Muscle of back (tissue), 13 donors: ENCODE measurements at places on chromosomes 1 and 21.

DNA sequence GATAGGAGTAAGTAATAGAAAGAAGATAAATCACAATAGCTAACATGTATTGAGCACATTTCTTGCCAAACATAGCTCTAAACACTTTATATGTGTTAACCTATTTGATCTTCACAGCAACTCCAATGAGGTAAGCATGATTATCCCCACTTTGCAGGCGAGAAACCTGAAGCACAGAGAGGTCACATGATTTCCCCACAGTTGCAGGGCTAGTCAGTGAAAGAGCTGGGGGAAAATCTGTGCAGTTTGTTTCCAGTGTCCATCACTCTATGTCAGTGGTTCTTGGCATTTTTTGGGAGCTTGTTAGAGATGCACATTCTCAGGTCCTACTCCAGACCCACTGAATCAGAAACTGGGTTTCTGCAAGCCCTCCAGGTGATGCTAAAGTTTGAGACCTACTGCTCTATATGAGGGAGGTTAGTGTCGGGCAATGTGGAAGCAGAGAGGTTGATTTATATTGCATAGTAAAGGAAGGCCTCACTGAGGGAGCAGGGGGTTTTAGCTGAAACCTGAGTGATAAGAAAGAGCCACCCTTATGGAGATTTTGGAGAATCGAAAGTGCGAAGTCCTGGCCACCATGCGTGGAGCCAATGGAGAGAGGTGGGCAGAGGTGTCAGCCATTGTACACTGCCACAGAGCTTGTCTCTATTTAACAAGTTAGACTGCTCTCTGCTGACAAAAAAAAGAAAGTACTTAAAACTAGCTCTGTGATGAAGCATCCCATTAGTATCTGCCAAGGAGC lies 20.9 kb downstream of the MCOLN3 start:
- no peak for DNase-seq

DNA sequence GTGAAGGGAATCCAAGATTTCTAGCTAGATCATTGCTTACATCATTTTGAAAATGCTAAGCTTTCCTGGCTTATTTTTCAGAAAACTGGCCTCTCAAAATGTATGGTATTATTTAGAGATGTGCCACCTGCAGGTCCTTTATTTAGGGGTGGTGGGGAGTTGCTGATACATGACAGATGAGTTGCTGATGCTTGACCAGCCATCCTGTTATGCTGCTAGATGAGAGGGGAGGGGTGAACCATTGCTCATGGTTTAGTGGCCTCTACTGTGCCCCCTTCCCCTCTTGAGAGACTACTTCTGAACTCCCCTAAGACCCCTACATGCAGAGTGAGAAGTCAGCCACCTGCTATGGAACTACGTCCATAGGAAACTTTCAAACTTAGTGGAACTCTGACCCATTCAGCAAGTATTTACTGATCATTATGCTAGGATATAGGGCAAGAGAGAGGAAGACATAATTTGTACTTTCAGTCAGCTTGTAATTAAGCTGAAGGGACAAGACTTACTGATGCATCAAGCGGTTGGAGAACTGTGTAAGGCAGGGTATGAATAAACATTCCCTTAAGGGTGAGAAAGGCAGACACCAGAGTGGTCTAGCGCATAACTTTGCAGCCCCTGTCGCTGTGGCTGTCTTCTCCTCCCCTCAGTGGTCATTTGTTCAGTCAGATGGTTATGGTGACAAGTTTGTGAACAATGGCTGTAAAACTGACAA lies 34.6 kb downstream of the SLAMF6 start:
- DNase-seq = no peak

DNA sequence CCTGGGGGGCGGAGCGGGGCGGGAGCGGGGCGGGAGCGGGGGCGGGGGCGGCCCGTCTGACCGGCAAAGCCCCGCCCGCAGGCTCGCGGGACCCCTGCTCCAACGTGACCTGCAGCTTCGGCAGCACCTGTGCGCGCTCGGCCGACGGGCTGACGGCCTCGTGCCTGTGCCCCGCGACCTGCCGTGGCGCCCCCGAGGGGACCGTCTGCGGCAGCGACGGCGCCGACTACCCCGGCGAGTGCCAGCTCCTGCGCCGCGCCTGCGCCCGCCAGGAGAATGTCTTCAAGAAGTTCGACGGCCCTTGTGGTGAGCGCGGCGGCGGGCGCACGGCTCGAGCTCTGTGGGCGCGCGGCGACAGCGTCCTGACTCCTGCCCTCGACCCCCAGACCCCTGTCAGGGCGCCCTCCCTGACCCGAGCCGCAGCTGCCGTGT lies 21.2 kb downstream of the AGRN start:
- DNase-seq = no peak

DNA sequence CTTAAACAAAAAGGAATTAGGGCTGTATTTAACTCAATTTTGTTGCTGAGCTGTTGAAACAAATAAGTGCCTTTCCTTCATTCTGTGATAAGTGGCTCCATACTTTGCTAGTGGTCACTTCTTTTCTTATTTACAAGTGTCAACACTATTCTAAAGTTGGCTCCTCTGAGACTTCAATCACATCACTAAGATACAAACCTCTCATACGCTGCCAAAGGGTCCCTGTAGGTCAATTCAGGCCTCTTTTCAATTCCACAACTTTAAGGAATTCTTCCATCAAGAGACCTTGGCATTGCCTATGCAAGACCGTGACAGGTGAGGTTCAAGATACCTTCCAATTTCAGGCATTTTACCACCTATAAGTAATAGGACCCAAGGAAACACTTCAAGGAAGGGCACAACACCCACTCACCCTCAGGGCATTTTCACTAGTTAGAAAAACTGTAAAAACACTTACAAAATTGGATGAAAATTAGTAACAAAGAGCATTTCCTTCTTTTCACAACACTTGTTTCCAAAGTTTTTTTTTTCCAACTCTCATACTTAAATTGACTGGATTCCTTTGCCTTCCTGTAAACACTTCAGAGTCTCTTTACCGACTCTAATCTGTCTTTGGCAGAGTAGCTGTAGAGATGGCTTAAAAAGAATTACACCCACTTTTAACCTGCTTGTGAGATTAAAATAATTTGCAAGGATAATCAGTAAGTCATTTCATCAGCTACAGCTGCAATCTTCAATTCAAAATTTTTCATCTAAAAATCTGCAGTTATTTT lies 24.5 kb downstream of the SERBP1 start:
- no peak for DNase-seq

DNA sequence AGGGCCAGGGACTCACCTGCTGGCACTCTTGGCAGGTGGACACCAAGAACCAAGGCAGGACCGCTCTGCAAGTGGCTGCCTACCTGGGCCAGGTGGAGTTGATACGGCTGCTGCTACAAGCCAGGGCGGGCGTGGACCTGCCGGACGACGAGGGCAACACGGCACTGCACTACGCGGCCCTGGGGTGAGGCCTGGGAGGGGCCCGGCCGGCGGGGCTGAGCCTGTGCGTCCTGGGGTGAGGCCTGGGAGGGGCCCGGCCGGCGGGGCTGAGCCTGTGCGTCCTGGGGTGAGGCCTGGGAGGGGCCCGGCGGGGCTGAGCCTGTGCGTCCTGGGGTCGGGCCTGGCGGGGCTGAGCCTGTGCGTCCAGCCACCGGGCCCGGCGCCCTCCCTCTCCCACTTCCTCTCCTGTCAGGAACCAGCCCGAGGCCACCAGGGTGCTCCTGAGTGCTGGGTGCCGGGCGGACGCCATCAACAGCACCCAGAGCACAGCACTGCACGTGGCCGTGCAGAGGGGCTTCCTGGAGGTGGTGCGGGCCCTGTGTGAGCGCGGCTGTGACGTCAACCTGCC lies 4.6 kb upstream of the MMP23B start:
- DNase-seq = no peak

- no peak for DNase-seq
Measured at GRCh38 chr1:194309269-194309668, 1122.9 kb upstream of the B3GALT2 start.

GRCh38 chr21:15050568-15051377 lies 14.0 kb downstream of the NRIP1 start:
- DNase-seq = no peak

DNA sequence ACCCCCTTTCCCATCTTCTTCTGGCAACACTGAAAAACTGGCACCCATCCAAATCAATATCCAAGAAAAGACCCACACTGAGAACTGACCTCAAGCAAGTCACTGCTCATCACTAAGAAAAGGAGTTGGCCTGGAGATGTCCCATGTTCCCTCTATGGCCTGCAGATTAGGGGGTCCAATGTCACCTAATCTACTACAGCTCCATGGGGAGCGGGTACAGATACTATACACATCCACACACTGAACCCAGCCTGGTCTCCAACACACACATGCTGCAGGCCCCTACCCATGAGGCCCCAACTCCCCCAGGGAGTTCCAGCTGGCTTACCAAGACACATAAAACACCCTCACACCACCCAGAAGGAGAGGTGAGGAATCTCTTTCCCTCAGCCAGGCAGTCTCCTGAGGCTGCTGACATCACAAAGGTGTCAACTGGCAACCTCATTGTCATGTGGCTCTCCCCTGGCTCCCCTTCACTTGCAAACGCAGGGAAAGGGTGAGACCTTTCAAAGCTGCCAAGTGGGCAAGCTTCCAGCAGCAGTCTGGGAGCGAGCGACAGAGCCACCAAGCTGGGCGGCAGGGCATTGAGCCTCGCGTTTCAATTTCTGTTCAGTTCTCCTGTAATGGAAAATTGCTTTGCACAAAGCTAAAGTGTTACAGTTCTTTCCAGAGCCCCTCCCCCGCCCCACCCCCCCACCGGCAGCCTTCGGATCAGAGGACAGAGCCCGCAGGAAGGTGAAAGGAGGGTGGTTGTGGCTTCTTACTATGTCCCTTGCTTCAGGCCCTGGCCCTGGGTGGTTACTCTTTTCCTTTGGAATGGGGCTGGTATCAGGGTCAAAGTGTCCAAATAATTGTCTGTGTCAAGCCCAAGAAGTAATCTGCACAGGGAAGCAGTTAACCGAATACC lies at the start of gene LRRC52:
Gene LRRC52 (plus strand): TSS at position 469 of the 907 bp plus-strand sequence. CDS start 297 bp downstream, at position 766.
- peak; percentile 62 for DNase-seq

DNA sequence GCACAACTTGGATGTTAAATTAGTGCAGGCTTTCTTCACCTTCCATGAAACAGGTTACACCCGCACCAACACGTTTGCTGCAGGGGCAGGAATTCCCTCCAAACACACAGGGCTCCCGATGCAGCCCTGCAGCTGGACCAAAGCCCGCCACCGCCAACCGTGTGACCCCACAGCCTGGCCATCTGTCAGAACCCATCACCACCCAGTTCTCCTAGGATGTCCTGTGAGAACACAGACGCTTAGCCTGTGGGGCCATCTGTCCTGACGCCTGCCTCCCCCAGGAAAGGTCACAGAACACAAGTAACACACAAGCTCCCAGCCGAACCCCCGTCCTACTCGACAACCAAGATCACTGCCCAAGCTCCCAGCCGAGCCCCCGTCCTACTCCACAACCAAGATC lies 108.1 kb downstream of the NPHP4 start:
- DNase-seq = no peak

DNA sequence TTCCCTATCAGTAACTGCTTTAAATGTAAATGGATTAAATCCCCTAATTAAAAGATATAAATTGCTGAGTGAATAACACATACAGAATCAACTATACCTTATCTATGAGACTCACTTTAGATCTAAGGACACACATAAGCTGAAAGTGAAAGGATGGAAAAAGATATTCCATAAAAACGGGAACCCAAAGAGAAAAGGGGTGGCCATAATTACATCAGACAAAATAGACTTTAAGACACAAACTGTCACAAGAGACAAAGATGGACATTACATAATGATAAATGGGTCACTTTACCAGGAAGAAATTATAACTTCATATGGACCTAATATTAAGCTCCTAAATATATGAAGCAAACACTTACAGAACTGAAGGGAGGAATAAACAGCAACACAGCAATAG lies 59.2 kb downstream of the SLC25A24 start:
- no peak for DNase-seq

- DNase-seq = no peak
Measured at GRCh38 chr1:174134003-174134659, 25.2 kb upstream of the RABGAP1L start.

DNA sequence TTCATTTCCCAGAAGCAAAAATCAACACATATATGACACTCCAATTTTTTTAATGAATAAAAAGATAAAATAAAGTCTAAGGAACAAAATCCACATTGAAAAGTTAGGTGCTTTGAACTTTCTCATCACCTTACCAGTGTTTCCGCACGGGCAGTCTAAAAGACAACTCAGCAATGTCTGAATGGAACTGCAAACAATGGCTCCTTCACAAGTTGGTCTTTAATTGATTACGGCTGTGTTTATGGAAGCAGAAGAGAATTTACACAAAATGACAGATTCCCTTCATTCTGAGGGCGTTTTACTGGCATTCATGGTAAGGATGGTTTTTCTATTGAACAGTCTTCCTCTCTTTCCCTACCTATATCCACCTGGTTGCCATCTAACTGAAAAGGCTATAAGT lies 65.0 kb upstream of the RNPC3 start:
- DNase-seq = no peak

GRCh38 chr1:225940385-225941151 lies 452 bp downstream of the LEFTY2 start:
- peak; percentile 82 for DNase-seq

- DNase-seq = peak; percentile 14
Measured at GRCh38 chr1:190001187-190001586, 476.5 kb downstream of the BRINP3 start.

GRCh38 chr21:33884376-33885171 lies 31.0 kb downstream of the ATP5PO start:
- peak; percentile 54 for DNase-seq

DNA sequence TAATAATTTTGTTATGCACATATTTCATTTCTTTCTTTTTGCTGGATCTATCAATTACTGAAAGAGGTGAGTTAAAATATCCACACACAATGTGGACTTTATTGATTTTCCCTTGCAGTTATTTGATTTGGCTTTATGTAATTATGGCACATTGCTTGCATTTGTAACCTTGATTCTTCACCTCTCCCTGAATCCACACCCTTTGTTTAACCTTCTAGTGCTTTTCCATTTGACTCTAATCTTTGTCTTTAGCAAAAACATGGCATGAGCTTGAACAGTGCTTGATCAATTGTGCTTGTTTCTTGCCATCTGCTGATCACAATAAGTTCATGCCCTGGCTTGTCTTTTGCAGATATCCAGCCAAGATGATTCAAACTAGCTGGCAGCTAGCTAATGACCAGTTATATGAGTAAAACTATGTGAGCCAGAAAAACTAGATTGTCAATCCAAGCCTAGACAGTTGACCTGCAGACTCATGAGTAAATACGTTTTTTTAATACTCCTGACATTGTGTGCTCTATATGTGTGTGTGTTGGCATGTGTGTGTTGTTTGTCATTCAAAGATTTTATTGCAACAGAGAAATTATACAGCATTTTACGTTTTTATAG lies 899.2 kb downstream of the NCAM2 start:
- no peak for DNase-seq

GRCh38 chr21:33332143-33332542 lies 7.4 kb downstream of the IFNAR1 start:
- no peak for DNase-seq

DNA sequence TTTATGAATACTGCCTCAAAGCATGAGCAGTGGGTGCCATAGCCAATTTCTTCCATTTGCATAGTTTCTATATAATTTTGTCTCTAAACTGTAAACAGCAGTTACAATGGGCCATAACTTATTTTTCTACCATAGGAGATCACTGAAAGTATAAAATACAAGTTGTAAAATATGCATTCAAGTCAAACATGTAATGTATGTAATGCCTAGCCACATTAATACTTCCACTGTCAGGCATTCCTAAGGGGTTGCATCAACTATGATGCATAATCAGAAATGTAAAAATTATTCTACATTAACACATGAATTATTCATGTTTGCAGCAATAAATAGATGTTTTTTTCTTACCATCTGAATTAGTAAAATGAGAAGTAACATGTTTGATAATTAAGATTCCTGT lies 560.3 kb upstream of the ZP4 start:
- no peak for DNase-seq

- peak; percentile 43 for DNase-seq
Measured at GRCh38 chr1:87329051-87329525, 408 bp downstream of the LMO4 start.

GRCh38 chr1:153349363-153350320 lies 1.0 kb upstream of the PGLYRP4 start:
- no peak for DNase-seq
